ENCODE measurements at places on chromosomes 2 and 18.

- no peak for DNase-seq
These were observed 650 bp downstream of the ORMDL1 start for GRCh38 chr2:189783451-189783926.

- DNase-seq: no peak
These were observed 72.4 kb upstream of the NPAS2 start for GRCh38 chr2:100747551-100747950.

DNA sequence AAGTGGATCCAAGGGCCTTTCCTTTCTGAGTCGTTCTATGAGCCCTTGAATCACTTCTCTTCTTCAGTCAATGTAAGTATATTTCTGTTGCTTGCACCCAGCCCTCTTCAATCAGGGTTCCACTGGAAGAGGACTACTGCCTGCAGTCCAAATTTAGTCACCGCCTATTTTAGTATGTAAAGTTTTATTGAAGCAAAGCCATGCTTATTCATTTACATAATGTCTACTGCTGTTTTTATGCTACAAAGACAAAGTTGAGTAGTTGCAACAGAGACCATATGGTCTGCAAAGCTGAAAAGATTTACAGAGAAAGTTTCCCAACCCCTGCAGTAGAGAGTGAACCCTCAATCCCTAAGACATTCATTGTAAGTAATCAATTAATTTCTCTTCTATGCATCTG is 332.5 kb upstream of the TNP1 start:
- no peak for DNase-seq

GRCh38 chr2:102120701-102121159 is 21.8 kb upstream of the IL1R1 start:
- DNase-seq: no peak

DNA sequence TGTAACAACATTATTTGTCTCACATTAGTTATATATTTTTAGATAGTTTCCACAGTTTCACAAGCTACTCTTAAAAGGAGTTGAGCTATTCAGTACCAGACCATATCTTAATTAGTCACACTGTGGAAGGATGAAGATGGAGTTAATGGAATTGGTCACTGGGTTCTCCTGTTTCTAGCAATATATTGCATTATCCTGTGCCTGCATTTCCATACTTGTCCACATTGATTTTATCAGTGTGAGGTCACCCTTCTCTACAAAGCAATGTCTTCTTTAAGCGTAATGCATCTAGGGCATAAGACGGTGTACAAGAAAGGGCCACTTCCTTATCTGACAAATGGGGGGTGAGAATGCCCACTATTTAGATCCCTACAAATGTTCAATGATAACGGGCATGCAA is 216.8 kb upstream of the TANK start:
- DNase-seq: no peak

DNA sequence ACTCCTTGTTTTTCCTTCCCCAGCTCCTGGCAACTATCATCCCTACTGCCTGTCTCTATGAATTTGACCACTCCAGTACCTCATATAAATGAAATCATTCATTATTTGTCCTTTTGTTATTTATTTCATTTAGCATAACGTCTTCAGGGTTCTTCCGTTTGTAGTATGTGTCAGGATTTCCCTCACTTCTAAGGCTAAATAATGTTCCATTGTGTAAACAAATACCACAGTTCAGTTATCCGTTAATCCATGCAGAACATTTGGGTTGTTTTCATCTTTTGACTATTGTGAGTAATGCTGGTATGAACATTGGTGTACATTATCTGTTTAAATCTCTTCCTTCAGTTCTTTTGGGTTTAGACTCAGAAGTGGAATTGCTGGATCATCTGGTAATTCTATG is 18.8 kb downstream of the DYNC2LI1 start:
- DNase-seq: no peak

DNA sequence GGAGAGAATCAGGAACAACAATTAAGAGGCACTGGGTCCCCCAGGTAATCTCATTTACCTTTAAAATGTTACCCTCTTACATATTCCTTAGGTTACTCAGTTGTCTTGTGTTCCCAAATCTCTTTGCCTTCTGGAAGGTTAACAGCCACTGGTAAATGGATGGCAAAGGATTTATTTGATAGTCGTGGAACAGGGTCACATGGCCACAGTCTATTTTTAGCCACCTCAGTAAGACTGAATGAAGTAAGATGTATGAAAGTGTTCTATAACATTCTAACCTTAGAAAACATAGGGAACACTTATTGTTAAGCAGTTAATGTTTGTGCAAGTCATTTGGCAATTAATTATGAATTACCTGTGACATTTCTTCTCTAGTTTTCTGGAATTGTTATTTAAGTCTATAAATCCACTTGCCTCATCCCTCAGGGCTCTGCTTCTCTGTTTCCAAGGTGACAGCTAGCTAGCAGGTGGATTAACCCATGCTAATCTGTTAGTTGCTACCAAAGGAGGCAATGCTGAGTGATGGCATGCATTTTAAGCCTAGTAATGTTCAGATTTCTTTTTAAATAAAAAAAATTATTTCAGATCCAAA is 211.0 kb downstream of the PIK3C3 start:
- DNase-seq: no peak

DNA sequence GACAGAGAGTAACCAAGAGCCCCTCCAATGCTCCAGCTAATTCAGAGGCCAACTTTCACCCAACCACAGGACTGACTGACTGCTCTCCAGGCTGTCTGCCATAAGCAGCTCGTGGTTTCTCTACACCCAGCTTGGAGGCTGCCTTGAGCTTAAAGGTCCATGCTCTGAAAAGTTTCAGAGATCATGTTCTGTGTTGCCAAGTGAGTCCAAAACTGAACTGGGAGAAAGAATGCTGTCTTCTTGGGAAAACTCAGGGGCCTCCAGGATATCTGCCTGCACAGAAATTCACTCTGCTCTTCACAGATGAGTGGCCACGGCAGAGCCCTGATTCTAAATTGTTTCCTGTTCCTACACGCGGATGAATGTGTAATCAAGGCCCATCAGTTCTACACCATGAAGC is 51.1 kb downstream of the LPIN2 start:
- no peak for DNase-seq

- DNase-seq: no peak
These were observed 3.8 kb upstream of the SLC8A1 start for GRCh38 chr2:40455661-40456060.

- DNase-seq: no peak
These were observed 169.5 kb upstream of the AGAP1 start for GRCh38 chr2:235324324-235324723.

DNA sequence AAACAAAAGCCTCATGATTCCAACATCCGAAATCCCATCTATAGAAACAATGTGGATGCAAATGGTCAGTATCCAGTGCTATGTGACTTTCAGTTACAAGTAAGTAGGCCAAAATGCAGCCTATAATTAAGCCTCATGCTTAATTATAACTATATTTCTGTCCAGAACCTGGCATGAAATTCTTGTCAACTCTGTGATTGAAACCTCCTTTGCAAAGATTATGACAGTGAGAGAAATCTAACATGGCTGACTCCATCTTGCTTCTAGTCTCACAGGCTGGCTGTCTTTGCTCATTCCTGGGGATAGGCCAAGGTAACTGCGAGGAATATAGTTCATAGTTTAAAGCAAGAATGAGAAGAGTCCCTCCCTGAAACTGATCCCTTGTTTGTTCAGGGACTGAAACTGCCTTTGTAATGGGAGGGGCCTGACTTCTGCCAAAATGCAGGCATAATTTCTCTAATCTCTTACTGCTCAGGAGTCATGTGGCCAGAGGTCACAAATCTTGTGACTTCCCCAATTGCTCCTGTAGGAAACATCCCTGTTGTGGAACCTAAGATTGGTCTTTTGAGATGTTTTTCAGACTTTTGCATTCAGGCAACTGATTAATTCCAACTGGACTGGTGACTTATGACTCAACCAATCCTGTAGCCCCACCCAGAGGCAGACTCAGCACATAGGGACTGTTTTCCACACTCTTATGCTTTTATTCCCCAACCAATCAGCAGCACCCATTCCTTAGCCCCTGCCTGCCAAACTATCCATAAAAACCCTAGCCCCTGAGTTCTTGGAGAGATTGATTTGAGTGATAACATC is 84.5 kb upstream of the TLK1 start:
- DNase-seq: no peak

DNA sequence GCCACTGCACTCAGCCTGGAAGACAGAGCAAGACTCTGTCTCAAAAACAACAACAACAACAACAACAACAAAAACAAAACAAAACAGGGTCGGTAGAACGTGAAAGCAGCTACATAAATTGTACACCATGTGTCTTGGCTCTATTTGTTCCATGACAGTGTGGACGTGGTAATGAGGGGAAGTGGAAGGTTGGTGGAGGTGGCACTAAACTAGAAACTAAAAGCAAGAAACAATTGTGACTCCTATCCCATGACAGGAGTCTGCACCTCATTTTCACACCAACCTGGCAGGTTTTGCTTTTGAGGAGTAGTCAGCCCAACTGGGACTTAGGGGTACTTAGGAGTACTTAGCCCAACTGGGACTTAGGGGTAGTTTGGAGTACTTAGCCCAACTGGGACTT is 62.5 kb upstream of the MRPS9 start:
- no peak for DNase-seq

- peak; percentile 12 for DNase-seq
These were observed 63.6 kb downstream of the CIB4 start for GRCh38 chr2:26577442-26578112.

DNA sequence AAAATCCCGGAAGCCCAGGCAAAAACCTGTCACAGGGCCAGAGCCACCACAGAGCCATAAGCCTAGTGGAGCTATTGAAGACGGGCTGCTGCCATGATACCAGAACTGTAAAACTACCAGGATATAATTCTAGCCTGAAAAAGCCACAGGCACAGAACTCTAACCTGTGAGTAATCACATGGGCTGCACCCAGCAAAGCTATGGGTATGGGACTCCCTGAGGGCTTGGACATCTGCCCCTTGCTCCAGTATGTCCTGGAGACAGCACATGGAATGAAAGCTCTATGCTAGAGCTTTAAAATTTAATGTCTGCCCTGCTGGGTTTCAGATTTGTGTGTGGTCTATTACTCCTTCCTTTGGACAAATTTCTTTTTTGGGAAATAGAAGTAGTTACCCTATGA is 2183.6 kb upstream of the CELF4 start:
- no peak for DNase-seq

GRCh38 chr2:145184741-145185651 is 665.1 kb upstream of the ZEB2 start:
- DNase-seq: peak; percentile 71

GRCh38 chr2:96604104-96604503 is 34.0 kb downstream of the KANSL3 start:
- no peak for DNase-seq

DNA sequence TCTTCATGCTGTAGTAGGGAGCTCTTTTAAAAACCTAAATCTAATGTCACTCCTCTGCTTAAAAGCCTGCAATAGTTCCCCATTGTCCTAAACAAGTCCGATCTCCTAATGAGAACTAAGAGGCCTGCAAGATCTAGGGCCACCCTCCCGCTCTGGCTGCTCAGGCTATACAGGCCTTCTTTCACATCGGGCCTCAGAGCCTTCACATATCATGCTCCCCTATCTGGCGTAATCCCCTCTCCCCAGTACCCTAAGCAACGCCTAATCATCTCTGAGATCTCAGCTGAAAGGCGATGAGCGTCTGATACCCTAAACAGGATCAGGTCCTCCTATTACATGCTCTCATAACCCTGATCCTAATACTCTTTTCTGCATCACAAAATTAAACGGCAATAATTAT is 1.9 kb downstream of the MAP4K3 start:
- no peak for DNase-seq

Measured in fibroblast of skin of left biceps (primary cell).